ENCODE measurements at places on chromosomes 4 and X.

- no peak for DNase-seq
These were observed 95.8 kb upstream of the EFHC2 start for GRCh38 chrX:44439242-44439794.

- DNase-seq, result no peak
These were observed 69.3 kb upstream of the LDB2 start for GRCh38 chr4:16967722-16968121.

DNA sequence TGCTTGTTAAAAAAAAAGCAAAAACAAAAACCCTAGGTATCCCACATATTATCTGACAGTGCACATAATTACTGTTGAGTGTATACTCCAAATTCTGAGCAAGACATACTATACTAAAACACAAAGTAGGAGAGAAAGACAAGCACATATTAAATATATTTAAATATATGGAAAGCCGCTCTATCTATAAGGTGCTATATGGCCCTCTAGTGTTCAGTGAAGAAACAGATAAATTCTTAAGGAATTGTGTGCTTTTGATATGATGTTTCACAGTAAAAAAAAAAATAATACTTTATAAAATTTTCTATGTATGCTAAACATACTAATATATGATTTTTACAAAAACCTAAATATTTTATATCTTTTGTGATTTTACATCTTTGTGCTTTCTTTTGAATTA is 137.8 kb downstream of the FBXW7 start:
- DNase-seq, result no peak

DNA sequence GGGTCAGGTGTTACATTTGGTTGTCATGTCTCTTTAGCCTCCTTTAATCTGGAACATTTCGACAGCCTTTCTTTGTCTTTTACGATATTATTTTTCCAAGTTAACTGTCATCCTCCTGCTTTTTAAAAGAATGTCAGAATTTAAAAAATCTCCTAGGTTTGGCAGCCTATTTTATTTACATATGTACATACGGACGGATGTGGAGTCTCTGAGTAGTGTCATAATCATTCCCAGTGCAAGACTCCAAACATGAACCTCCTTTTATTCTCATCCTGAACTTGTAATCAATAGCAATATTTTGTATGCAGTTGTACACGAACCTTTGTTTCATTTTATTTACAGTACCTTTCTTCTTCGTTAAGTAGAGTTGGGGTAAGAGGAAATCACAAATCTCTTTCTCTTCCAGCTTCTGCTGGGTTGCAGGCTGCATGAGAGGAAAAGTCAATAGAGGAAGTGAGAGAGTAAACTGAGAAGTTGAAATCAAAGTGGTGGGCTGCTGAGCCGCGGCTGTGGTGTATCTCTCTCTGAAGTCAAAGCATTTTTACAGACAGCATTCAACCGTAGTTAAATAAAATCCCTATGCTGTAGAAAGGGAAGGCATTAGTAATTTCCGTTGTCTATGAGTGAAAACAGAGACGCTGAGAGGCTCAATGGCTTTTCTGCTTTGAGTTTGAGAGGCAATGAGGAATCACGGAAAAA is 53.9 kb upstream of the RPS6KA3 start:
- DNase-seq, result no peak
